ENCODE measurements at places on chromosomes 12 and 14.

DNA sequence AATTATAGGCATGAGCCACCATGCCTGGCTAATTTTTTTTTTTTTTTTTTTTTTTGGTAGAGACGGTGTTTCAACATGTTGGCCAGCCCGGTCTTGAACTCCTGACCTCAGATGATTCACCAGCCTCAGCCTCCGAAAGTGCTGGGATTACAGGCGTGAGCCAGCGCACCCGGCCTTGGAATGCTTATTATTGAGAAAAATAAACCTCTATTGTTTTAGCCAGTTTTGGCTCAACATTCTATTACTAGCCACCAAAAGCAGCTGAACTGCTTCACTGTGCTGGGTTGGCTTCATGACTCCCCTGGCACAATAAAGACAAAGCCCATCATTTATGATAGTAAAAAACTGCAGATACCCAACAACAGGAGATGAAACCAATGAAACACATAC is 93.5 kb upstream of the CEP83 start:
- no peak for DNase-seq

- DNase-seq = no peak
Observed at GRCh38 chr14:77190977-77191376, 9.4 kb downstream of the TMEM63C start.

- DNase-seq = peak; percentile 11
Observed at GRCh38 chr12:132222096-132222807, 78.0 kb downstream of the NOC4L start.

DNA sequence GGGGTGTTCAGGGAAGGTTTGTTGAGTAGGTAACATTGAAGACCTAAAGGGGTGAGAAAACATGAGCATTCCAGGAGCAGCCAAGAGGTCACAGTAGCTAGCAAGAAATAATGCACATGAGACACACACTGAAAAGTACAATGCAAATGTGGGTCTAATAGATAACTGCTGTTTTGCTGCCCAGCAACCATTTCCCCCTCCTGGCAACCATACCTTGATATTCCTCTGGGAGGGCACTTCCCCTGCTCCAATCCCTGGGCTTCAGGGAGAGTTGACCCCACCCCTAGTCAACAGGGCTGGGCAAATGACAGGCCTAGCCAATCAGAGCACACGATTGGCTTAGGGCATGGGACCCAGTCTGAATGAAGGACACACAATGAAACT is 8.5 kb upstream of the ACTN1 start:
- DNase-seq = no peak

DNA sequence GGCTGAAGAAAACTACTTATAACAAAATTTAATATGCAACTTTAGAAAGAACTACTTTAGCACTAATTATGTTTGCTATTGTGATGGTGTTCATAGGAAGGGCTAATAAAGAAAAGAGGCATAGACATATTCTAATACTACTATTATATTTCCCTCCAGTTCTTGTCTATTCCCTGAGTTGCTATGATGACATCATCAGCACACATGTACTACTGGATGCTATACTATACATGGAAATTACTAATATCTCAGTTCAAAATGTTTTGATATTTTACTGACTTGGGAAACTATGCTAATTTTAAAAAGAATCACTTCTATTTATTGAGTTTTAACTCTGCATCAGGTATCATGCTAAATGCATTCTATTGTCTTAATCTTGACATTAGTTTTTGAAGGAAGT is 101.6 kb downstream of the EPS8 start:
- no peak for DNase-seq

GRCh38 chr12:43407816-43408645 is 144.0 kb downstream of the ADAMTS20 start:
- no peak for DNase-seq

GRCh38 chr12:128829861-128830504 is 6.2 kb upstream of the SLC15A4 start:
- DNase-seq = no peak

- DNase-seq = no peak
Observed at GRCh38 chr12:72272731-72273498, 745 bp downstream of the TRHDE start.

GRCh38 chr12:59087077-59087673 is 166.9 kb upstream of the LRIG3 start:
- DNase-seq = no peak

DNA sequence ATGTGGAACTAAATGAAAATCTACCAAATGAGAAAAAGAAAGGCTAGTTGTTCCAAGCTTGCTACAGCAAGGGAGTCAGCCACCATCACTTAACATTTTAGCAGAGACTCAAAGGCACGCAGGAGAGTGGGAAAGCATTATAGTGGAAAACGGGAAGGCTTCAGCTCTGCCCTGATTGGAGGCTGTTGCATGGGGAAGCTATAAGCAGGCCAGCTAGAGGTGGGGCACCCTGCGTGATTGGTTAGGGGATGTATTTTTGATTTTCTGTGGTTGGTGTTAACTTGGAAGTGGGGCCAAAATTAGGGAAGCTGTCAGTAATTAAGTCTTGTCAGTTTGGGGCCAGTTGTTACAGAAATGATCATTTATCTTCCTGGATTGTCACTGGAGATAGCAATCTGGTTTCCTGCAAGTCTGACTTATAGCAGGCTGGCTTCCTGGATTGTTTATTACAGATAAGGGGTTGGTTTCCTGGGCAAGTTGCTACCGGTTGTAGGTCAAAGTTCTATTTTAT is 93.9 kb downstream of the FAR2 start:
- DNase-seq = no peak

DNA sequence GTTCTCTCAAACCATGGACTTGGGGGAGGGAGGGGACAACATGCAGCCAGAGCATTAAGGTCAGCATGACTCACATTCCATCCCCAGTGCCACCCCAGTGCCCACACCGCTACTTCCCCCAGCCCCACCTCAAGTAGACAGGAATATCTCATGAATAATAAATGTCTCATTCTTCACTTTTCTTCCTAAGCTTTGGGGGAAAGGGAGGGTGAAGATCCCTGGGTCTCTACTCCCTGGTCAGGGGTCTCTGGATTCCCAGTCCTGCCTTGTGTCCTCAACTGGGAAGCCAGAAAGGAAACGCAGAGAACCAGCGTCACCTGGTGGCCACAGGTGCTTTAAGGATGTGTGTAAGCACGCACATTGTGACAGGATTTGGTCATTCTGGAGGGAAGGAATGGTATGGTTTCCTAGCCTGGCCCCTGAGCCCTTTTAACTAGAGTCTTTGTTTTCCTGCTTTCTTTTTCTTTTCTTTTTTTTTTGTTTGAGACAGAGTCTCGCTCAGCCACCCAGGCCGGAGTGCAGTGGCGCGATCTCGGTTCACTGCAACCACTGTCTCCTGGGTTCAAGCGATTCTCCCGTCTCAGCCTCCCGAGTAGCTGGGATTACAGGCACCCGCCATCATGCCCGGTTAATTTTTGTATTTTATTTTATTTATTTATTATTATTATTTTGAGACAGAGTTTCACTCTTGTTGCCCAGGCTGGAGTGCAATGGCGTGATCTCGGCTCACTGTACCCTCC is 3.4 kb downstream of the GPR84 start:
- DNase-seq = peak; percentile 48

DNA sequence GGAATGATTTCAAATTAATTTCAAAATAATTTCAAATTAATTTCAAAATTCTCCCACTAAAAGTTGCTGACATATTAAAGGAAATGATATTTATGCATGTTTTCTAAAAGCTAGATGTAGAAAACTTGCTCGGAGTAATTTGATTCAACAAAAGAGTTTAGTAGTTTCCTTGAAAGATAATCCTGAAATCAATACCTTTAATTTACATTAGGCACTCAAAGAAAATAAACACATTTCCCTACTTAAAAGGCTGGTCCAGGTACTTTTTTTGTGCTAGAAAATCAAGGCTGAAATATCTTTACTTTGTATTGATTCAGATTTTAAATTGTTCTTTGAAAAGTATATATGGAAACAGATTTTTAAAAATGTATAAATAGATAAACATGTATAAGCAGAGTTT is 370.5 kb downstream of the RAD51B start:
- no peak for DNase-seq

GRCh38 chr12:104909761-104910160 is 48.3 kb downstream of the SLC41A2 start:
- no peak for DNase-seq

- no peak for DNase-seq
Observed at GRCh38 chr14:61279082-61279481, 2.1 kb downstream of the TMEM30B start.

DNA sequence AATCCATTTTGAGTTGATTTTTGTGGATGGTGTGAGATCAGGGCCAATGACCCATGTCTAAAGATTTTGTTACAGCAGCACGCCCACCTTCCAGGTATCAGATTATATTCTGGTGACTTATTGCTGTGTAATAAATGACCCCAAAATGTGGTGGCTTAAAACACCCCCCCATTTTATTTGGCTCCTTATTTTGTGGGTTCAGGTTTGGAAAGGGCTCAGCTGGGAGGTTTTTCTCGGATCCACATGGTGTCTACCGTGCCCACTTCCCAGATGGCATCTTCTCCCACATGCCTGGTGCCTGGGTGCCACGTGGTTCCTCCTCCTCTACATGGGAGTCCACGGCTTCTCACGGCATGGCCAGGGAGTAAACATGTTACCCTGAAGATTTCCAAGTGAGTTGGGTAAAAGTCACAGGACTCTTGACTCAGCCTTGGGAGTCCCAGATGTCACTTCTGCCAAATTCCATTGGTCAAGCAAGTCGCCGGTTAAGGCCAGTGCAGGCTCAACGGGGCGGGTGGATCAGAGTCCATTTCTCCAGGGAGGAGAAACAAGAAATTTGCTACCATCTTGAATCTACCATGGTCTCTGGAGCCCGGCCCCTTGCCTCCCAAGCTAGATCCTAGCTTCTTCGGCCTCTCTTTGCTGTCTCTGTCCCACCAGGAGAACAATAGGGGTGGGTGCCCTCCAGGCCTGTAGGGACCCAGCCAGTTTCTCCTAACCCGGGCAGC is 214.3 kb downstream of the KIF26A start:
- no peak for DNase-seq

GRCh38 chr12:65535946-65536345 is 257.5 kb downstream of the MSRB3 start:
- DNase-seq = no peak

DNA sequence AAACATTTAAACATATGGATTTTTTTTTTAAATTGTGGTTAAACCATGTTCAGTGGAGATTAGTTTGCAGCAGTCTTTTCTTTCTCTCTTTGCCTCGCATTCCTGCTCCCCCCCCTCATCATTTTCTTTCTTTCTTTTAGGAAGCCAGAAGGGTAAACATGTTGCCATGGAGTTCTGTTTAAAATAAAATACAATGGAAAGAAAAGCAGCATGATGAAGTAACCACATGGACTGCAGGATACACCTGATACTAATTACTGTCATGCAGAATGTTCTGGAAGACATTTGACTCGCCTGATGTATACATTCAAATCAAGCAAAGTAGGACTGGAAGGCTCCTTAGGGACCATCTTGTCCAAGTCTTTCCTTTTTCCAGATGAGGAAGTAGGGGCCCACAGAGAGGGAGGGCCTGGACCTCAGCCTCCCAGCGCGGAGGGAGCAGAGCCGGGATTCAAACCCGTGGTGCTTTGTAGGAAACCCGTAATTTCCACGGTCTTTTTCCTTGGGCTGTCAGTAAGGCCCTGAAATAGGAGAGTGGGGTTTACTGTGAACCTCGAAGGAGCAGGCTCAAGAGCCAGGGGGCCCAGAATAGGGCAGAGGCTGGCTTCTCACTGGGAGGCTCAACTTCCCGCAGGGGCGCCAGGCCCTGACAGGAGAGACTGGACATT is 2.4 kb upstream of the MEG3 start:
- DNase-seq = no peak

DNA sequence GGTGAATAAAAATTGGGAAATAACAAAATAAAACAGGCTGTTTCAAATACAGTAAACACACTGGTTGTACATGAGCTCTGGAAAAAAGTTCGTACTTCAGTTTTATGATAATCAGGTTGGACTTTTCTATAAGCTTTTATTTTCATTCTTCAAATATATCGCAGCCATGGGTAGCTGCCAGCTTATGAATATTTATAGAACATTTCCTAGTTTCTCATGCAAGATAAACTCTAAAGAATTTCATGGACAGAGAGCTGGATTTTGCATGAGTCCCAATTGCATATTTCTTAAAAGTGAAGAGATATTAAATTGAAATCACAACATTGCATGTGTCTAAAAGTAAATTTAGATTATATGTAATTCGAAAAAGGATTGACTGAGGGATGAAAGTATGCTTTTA is 827.6 kb downstream of the SLC6A15 start:
- DNase-seq = no peak

- DNase-seq = no peak
Observed at GRCh38 chr12:49990273-49990672, 17.5 kb downstream of the AQP6 start.

- DNase-seq = no peak
Observed at GRCh38 chr14:22541721-22542120, 47.3 kb downstream of the DAD1 start.

DNA sequence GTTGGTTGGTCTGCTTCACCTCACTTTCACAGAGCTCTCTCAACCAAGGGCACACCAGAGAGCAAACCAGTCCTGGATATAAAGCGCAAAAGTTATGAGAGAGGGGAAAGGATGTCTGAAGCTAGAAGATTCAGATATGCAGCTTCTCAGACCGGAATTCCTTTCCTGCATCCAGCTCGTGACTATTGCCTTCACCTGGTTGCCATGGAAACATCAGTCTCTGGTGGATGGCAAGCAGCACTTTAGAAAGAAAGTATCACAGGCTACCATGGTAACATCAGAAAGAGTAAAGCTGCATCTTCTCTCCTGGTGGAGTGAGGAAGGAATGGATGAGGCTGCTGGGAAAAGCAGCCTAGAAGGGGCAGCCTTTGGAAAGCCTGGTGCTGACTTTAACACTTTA is 13.7 kb downstream of the REM2 start:
- no peak for DNase-seq

DNA sequence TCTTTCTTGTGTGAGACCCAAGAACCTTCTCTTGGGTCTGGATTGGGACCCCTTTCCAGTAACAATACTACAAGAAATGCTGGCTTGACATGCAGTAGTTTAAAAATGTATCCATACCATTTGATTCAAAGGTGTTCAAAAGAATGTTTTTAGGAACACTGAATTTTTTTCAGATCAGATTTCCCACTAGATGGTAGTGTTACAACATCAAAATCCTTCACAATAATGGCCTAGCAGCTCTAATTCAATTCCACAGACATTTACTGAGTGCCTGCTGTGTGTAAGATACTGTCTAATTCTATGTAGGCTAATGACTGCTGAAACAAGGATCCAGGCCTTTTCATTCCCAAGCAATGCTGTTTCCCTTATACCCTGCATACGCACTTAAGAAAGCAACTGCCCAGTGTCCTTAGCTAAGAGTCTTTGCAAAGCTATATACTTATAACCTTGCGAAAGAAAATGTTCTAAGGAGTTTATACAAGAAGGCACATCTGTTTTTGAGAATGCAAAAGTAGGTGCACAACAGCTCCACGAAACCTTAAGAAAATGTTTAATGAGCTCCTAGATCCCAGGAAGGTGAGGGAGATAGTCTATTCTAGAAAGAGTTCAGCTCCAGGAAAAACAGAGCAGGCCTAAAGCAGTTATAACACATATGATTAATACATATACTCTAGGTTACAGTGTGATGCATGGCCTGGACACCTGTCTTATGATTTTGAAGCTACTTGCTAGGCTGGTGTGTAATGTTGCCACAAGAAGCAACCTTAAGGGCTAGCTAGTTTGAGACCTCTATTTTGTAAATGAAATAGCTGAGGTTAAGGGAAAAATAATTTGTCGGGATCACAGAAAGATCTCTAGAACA is 50.9 kb upstream of the PKP2 start:
- DNase-seq = no peak

All from activated T-cell treated with anti-CD3 and anti-CD28 coated beads for 48 hours (primary cell).